ENCODE measurements at places on chromosomes 13 and 19.

GRCh38 chr19:11982526-11982925, 17.7 kb downstream of the ZNF763 start:
- H3K4me1 ChIP-seq: peaks cover 4% of the 10 kb centered on the region
- H3K27ac ChIP-seq: no peak overlapping the region
- no peaks in the 10 kb centered on the region for H3K27me3 ChIP-seq
- peaks cover 4% of the 10 kb centered on the region for H3K36me3 ChIP-seq
- H3K4me3 ChIP-seq: no peak overlapping the region

DNA sequence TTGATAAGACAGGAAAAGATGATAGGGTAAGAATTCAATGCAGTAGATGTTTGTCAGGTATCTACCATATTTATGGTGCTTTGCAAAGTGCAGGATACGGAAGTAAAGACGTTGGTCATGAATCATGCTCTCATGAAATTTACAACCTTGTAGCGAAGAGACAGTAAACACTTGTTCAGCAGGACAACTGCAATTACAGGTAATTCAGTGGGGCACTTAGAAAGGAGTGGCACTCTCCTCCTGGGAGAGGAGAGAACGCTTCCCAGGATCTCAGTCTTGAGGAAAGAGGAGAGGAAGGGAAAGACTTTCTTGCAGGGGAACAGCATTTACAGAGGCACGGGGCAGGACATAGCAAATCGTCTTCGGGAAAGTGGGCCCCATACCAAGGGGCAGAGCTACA, 46.4 kb downstream of the SOX1 start:
- no peaks in the 10 kb centered on the region for H3K36me3 ChIP-seq
- no peaks in the 10 kb centered on the region for H3K4me1 ChIP-seq
- no peak for DNase-seq
- no peak overlapping the region for H3K27ac ChIP-seq

- DNase-seq: no peak
- no peak overlapping the region for H3K4me3 ChIP-seq
- peaks cover 19% of the 10 kb centered on the region for H3K27me3 ChIP-seq
Observed at GRCh38 chr13:97621025-97621424, 187.1 kb downstream of the RAP2A start.

DNA sequence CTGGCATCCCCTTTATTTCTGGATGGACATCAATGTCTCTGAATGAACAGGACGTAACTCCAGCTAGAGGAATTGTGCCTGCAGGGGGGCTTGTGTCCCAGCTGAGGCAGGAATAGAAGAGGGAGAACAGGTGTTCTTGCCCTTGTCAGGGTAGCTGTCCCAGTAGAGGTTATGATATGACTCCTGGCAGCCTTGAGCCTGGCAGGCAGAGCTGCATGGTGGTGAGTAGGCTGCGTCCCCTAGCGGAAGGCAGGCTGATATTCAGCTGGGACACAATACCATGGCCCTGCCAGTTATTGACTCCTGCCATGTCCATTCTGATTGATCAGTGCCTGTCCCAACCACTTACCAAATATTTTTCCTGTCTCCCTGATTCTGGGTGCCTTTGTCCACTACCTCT, 197.2 kb downstream of the RAP2A start:
- DNase-seq: no peak
- H3K4me3 ChIP-seq: no peak overlapping the region
- peaks cover 17% of the 10 kb centered on the region for H3K27me3 ChIP-seq

DNA sequence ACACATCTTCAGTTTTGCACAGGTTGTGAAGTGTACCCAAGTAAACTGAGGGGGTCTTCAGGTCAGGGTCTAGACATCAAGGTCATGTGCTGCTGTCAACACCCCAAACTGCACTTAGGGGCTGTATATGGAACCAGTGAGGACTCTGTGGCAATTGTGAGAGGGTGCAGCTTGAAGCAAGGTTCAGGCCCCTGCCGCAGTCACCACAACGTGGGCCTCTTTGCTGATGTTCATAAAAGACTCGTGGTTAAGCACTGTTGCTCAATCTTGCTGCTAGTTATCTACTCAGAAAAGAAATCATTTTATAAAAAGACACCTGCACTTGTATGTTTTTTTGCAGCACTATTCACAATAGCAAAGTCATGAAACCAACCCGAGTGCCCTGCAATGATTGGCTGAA, 907.4 kb downstream of the UQCRFS1 start:
- no peak overlapping the region for H3K4me3 ChIP-seq
- H3K4me1 ChIP-seq: no peaks in the 10 kb centered on the region
- no peaks in the 10 kb centered on the region for H3K27me3 ChIP-seq
- H3K36me3 ChIP-seq: no peaks in the 10 kb centered on the region
- no peak overlapping the region for H3K27ac ChIP-seq

- no peak overlapping the region for H3K4me3 ChIP-seq
- no peaks in the 10 kb centered on the region for H3K27me3 ChIP-seq
- H3K36me3 ChIP-seq: peaks cover 40% of the 10 kb centered on the region
- H3K27ac ChIP-seq: no peak overlapping the region
- peaks cover 18% of the 10 kb centered on the region for H3K4me1 ChIP-seq
Observed at GRCh38 chr13:28248080-28248479, 109.7 kb downstream of the PAN3 start.

- no peaks in the 10 kb centered on the region for H3K4me1 ChIP-seq
- H3K36me3 ChIP-seq: no peaks in the 10 kb centered on the region
- H3K27ac ChIP-seq: no peak overlapping the region
- DNase-seq: no peak
- H3K4me3 ChIP-seq: no peak overlapping the region
Observed at GRCh38 chr19:19911150-19911549, 10.4 kb downstream of the ZNF93 start.

DNA sequence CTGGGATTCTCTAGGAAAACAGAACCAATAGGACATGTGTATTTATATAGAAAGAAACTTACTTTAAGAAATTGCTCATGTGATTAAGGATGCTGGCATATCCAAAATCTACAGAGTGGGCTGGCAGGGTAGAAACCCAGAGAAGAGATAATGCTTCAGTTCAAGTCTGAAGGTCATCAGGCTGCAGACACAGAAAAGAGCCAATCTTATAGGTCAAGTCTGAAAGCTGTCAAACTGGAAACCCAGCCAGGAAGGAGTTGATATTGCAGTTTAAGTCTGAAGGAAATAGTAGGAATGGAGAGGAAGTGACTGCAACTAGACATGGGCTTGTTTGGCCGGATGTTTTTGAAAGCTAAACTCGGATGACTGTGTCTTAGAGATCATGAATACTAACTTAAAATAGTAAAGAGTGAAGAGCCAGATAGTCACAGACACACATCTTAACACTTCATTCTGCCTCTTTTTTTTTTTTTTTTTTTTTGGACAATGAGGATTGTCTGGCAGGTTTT, 125.3 kb upstream of the GPC6 start:
- H3K27ac ChIP-seq: no peak overlapping the region
- no peaks in the 10 kb centered on the region for H3K4me1 ChIP-seq
- H3K36me3 ChIP-seq: no peaks in the 10 kb centered on the region
- H3K27me3 ChIP-seq: no peaks in the 10 kb centered on the region
- DNase-seq: no peak
- no peak overlapping the region for H3K4me3 ChIP-seq

DNA sequence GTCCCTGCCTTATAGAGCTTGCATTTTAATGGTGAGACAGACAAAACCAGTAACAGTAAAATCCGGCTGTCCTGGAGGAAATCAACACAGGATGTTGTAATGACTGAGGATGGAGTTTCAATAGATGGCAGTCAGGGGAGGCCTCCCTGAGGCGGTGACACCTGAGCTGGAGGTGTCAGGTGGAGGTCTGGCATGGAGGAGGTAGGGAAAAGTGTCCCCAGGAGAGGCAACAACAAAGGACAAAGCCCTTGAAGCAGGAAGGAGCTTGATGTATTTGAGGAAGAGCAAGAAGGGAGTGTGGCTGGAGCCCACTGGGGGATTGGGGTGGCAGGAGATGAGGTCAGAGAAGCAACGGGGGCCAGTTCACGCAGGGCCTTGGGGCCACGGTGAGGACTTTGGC, 7.8 kb downstream of the GRIN2D start:
- H3K27me3 ChIP-seq: peaks cover 22% of the 10 kb centered on the region
- peaks cover 13% of the 10 kb centered on the region for H3K36me3 ChIP-seq
- H3K27ac ChIP-seq: no peak overlapping the region
- no peak overlapping the region for H3K4me3 ChIP-seq
- peaks cover 15% of the 10 kb centered on the region for H3K4me1 ChIP-seq

DNA sequence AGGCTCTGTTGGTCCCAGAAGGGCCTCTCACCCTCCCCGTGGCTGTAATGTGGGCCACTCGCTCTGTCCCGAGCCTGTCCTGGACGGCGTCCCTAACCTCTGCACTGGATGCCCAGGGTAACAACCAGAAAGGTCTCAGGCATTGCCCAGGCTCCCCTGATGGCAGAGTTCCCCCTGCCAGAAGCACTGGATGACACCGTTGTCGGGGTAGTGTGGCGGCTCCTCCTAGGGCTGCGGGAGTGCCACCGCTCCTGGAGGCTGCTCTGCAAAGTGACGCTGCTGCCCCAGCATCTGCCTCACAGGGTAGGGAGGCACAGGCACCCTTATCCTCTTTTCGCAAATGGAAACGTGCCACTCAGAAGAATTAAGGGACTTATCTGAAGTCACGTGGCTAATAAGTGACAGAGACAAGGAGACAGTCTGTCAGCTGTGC, 32.0 kb downstream of the MPHOSPH8 start:
- H3K27me3 ChIP-seq: no peaks in the 10 kb centered on the region
- peaks cover 79% of the 10 kb centered on the region for H3K36me3 ChIP-seq
- H3K4me1 ChIP-seq: peaks cover 11% of the 10 kb centered on the region
- H3K4me3 ChIP-seq: no peak overlapping the region
- no peak for DNase-seq
- peak overlapping the region; percentile 62 for H3K27ac ChIP-seq

DNA sequence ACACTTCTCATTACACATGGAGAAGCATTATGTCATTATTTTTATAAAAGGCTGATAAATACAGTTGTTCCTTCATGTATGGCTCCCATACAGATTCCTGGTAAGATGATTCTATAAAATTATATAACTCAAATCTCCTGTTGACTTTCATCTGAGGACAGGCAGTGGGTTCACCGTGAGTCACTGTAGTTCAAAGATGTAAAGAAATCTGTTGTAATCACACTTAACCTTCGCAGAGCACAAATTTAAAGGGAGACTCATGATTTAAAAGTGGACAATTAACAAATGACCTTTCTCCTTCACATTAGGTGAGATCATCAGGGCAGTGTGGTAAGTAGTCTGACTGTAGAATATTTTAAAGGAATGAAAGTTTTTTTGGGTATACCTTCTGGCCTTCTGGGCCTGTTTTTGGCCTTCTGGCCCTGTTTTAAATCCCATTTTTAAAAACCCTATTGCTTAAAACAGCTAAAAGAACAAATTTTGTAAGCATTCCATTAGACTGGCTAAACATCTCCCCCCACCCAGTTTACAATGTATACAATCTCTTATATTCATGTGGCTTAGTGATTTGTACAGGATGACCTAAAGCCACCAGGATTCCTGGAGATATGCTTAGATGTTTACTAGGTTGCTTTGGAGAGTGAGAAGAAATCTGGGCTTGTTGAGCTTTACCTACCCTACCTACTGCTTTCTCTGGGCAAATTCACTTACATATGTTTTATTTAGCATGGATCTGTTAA, 171.2 kb downstream of the ITGBL1 start:
- H3K4me3 ChIP-seq: peak overlapping the region; percentile 72
- peaks cover 15% of the 10 kb centered on the region for H3K4me1 ChIP-seq
- no peak for DNase-seq
- H3K27me3 ChIP-seq: no peaks in the 10 kb centered on the region

GRCh38 chr19:3855320-3855719, 13.5 kb downstream of the ZFR2 start:
- H3K27ac ChIP-seq: no peak overlapping the region
- peaks cover 3% of the 10 kb centered on the region for H3K36me3 ChIP-seq
- H3K4me1 ChIP-seq: no peaks in the 10 kb centered on the region
- no peak overlapping the region for H3K4me3 ChIP-seq
- no peaks in the 10 kb centered on the region for H3K27me3 ChIP-seq

DNA sequence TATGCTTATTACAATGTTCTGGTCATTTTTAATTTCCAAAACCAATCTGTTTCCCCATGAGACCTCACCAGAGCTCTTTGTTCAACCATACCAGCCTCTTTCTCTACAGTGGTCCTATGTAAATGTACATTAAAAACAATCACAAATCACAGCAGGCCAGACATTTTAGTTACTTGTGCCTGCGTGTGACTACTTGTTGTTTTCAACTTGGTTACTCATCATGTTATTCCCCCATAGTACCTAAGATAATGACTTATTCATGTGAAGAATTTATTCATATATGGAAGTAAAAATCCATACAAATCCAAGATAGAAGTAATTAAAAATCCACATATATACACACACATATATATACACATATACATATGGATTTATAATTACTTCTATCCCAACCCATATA, 379.6 kb downstream of the SLITRK6 start:
- no peaks in the 10 kb centered on the region for H3K36me3 ChIP-seq
- no peaks in the 10 kb centered on the region for H3K27me3 ChIP-seq
- no peak for DNase-seq
- H3K4me3 ChIP-seq: no peak overlapping the region
- no peak overlapping the region for H3K27ac ChIP-seq

GRCh38 chr13:42064966-42065365, 16.5 kb downstream of the DGKH start:
- H3K27ac ChIP-seq: no peak overlapping the region
- no peak for DNase-seq
- no peaks in the 10 kb centered on the region for H3K36me3 ChIP-seq
- peaks cover 2% of the 10 kb centered on the region for H3K4me1 ChIP-seq

GRCh38 chr13:98548230-98548629, 28.7 kb downstream of the STK24 start:
- H3K27me3 ChIP-seq: no peaks in the 10 kb centered on the region
- H3K4me3 ChIP-seq: no peak overlapping the region
- H3K36me3 ChIP-seq: peaks cover 48% of the 10 kb centered on the region
- no peak for DNase-seq

- H3K36me3 ChIP-seq: no peaks in the 10 kb centered on the region
- H3K27me3 ChIP-seq: peaks cover 24% of the 10 kb centered on the region
- DNase-seq: peak; percentile 50
- H3K27ac ChIP-seq: peak overlapping the region; percentile 31
Observed at GRCh38 chr19:56066152-56067023, 54.7 kb downstream of the ZNF787 start.

Data from effector memory CD8-positive, alpha-beta T cell (primary cell).